Cortex of kidney (tissue), 1 donor: ENCODE measurements at places on chromosomes 12 and 14.

DNA sequence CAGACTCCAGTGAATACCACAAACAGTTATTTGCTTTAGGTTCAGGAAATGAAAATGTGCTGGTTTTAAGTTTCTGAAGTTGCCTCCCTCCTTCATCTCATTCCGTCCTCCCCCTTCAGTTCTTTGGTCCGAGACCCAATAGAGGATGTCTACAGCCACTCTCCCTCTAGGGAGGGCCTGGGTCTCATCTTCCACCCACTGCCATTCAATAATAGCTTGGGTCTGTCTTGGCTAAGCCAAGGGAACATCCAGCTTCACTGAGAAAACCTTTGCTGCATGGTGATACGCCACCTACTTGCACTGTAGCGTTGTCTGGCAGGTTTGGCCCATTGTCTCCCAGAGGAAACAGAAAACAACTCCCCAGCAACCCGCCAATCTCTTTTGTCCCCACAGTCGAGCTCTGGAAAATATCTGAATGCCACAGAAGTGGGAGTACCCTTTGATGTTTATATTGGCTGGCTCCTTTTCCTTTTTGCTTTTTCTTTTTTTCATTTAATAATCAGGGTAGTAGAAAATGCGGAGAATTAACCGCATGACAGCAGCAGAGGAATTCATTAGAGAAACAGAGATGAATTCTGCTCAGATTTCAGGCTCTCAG, 380.1 kb downstream of the RAD51B start:
- DNase-seq: no peak

DNA sequence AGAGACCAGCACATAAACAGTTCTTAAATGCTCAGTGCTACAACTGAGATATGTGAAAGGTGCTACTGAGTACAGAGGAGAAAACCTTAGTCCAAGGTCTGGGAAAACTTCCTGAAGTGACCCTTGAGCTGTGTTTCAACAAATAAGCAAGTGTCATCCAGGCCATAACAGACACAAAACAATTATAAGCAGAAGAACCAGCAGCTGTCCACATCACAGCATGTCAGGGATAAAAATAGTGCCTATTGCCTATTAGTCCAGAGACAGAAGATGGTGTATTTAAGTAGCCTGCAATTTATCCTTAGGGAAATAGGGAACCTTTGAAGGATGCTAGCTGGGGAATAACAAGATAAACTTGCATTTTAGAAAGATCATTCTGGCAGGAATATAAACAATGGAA, 237.8 kb downstream of the SPTSSA start:
- DNase-seq: no peak

GRCh38 chr14:52876806-52877205, 74.0 kb downstream of the FERMT2 start:
- no peak for DNase-seq

GRCh38 chr12:28110329-28110728, 79.9 kb upstream of the CCDC91 start:
- no peak for DNase-seq

- DNase-seq: no peak
Measured at GRCh38 chr12:116691636-116692035, 46.2 kb downstream of the SPRING1 start.

GRCh38 chr14:63275611-63276010, 43.1 kb downstream of the GPHB5 start:
- DNase-seq: no peak

DNA sequence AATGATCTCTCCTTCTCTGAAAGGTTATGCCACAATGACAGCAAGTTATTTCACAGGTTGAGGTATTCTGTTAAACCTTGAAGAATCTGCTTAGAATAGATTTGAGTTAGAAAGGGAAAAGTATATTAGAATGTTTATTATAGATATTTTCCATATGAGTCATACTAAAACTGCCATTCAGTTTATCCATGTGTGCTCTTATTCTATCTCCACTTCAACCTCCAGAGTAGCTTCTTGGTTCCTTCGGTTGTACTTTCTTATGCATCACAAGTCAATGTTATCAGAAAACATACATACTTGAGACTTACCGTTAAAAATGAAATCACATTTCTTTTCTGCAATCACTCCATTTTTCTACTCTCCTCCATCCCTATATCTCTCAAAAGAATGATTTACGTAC, 197.7 kb downstream of the BCAT1 start:
- DNase-seq: no peak

- no peak for DNase-seq
Measured at GRCh38 chr12:50276912-50277671, 6.2 kb downstream of the LIMA1 start.

GRCh38 chr12:55017416-55017925, 2.3 kb upstream of the NEUROD4 start:
- no peak for DNase-seq

- no peak for DNase-seq
Measured at GRCh38 chr12:104420868-104421267, 35.9 kb upstream of the CHST11 start.

GRCh38 chr14:44099743-44100488, 407.2 kb downstream of the FSCB start:
- DNase-seq: no peak

DNA sequence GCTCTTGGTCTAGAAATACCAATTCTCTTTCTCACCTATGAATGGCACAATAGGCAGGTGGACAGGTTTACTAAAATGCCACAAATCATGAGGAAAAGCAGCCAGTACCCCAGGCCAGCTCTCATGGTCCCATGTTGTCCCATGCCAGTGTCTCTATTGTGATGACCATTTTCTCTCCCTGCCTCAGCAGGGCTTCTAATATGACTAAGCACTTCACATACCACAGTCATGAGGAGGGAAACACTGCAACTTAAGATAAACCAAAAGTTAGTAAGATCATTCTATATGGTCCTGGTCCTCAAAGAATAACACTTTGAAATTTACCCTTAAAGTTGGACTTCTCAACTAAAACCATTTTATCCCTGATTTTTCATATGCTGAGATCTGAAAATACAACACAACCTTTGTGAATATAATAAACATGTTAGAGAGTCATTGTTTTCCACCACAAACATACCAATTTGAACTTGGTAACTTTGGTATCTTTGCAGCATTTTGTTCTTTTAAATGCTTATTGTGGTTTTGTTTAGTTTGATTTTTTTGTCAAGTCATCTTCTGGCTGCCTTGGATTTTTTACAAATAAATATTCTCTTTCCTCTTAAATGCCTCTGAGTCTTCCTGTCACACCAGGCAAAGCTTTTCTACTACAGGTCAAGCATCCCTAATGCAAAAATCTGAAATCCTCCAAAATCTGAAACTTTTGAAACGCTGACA, 3.6 kb downstream of the TTC5 start:
- no peak for DNase-seq

- no peak for DNase-seq
Measured at GRCh38 chr14:90429754-90430153, 32.9 kb downstream of the CALM1 start.

DNA sequence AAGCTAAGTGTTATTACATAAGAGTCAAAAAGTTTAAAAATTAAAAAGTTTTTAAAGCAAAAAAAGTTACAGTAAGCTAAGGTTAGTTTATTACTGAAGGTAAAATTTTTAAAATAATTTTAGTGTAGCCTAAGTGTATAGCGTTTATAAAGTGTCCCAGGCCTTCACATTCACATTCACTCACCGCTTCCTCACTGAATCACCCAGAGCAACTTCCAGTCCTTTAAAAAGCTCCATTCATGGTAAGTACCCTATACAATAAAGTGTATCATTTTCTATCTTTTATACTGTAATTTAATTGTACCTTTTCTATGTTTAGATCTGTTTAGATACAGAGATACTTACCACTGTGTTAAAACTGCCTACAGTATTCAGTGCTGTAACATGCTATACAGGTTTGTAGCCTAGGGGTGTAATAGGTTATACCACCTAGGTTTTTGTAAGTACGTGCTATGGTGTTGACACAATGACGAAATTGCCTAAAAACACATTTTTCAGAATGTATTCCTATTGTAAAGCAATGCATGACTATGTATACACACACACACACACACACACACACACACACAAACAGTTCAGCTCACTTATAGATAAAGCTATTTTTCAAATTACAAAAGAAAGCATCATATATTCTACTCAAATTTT, 3.7 kb downstream of the CLEC14A start:
- DNase-seq: no peak

GRCh38 chr12:89243771-89244170, 108.5 kb downstream of the DUSP6 start:
- DNase-seq: no peak

- DNase-seq: no peak
Measured at GRCh38 chr14:101717663-101718490, 43.6 kb upstream of the PPP2R5C start.

GRCh38 chr12:68281322-68282077, 28.1 kb upstream of the IL22 start:
- DNase-seq: no peak

GRCh38 chr12:1343422-1343821, 251.0 kb downstream of the FBXL14 start:
- no peak for DNase-seq

DNA sequence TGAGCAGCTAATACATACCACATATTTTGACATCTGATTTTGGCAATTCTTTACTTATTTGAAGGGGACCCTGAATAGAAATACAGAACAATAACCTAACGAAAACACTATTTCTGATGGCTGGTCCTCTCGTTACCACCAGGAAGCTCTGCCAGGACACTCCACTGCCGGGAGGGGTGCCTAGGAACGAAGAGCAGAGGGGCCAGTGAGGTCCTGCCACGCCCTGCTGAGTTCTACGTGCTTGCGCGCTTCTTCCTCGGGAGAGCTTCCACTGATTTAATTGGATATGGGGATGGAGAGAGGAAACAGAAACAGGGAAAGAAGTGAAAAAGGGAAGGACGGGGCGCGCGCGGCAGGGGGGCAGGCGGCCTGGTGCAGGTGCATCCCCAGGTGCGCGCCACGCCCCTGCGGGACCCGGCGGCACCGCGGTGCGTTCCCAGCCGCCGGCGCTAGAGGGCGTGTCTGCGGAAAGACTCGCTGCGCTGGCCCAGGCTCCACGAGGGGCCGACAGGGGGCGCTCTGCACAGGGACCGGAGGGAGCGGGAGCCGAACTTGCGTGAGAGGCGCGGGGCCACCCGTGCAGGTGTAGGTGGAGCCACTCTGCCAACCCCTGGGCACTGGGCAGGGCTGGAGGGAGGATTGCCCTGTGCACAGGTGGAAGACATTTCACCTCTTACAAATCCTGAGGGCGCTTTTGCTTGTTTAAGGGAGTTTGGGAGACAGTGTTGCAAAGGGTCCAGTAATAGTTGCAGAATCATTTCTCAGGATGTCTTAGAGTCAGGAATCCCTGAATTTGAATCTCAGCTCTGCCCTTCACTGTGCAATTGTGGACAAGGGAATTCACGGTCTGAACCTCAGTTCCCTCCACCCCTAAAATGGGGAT, 986.3 kb upstream of the TMEM132C start:
- DNase-seq: no peak

DNA sequence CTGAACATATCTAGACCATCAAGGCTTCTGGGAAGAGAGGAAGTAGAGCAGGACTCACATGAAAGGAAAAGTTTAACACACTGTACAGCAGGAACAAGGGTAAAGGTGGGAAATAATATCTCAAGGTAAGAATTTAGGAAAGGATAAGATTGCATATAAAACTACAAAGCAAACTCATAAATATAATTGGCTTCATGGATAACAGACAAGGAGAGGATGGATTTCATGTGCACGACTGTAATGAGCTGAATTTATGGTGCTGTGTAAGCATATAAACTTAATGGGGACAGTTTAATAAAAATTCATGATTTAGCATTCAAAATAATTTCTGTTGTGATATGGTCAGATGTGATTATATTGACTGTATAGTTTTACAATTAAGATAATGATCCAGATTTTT, 298.0 kb downstream of the GXYLT1 start:
- DNase-seq: no peak

- DNase-seq: no peak
Measured at GRCh38 chr14:92441751-92442504, 71.7 kb upstream of the RIN3 start.

DNA sequence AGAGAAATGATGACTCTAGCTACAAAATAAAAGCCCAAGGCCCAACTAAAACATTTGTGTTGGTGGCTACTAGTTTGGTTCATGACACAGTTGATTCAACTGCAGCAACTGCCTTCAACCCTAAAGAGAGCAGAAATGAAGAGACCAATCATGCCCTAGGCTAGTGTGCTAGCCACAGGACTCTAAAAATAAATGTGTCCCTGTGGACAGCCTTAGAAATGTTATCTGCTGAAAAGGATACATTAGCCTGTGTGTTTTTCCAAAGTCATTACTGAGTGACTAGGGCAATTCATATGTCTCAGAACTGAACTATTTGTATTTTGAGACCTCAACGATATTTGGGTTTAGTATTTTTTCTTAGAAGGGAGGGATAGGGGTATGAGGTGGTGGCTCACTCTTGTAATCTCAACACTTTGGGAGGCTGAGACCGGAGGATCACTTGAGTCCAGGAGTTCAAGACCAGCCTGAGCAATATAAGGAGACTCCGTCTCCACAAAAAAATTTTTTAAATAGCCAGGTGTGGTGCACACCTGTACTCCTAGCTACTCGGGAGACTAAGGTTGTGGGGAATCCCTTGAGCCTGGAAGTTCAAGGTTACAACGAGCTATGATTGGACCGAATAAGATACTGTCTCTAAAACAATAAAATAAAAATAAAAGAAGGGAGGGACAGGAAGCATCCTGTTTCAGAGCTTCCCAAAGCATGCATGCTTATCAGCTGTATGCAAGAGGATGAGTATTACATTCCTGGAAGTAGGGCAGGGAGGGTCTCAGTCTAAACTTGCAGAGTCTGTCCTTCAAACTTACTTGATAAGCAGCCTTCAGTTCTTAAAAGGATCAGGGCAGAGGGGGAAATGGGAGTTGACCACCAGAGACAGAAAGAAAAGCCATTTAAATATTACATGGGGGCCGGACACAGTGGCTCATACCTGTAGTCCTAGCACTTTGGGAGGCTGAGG, 29.6 kb upstream of the NAP1L1 start:
- DNase-seq: no peak

DNA sequence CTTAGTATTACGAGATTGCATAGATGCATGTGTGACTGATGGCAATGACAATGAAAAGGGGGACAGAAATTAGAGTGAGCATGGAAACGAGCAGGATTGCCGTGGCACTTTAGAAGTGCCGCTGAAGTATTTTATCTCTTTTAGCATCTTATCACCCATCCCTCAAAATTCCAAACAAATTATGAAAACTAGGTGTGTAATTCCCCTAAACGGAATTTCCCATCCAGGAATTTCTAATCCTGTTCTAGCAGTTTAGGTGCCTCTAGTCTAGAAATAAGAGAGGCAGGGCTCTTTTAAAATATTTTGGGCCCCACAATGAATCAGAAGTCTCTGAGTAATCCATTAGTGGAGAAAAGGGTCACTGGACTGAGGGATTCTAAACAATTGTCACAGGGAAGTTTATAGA, 947 bp downstream of the TMEM52B start:
- DNase-seq: no peak

DNA sequence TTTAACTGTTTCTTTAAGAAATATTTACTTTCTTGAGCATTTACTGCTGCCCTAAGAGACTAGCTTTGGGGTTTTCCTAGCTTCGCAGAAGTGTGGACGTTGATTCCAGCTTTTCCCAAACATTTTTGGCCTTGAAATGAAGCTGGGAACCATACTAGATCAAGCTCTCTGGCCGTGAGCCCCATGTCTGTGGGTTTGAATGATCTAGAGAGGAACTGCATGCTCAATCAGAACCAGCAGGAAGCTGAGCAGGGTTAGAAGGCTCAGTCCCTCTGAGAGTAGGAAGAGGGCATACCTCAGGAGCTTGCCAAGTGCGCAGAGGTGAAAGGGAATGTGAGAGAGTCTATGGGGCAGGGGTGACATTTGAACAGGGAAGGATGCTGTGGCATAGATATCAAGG, 292.1 kb downstream of the CACNA1C start:
- DNase-seq: no peak

- no peak for DNase-seq
Measured at GRCh38 chr14:103508521-103509329, 13.9 kb downstream of the CKB start.

- no peak for DNase-seq
Measured at GRCh38 chr12:3668479-3669165, 84.3 kb downstream of the CRACR2A start.
